Kidney glomerular epithelial cell (primary cell): ENCODE measurements at places on chromosomes 2 and 18.

- DNase-seq, result no peak
Observed at GRCh38 chr2:99317161-99317872, 16.3 kb upstream of the LYG1 start.

GRCh38 chr2:65053199-65053598 is 3.0 kb upstream of the CEP68 start:
- no peak for DNase-seq

DNA sequence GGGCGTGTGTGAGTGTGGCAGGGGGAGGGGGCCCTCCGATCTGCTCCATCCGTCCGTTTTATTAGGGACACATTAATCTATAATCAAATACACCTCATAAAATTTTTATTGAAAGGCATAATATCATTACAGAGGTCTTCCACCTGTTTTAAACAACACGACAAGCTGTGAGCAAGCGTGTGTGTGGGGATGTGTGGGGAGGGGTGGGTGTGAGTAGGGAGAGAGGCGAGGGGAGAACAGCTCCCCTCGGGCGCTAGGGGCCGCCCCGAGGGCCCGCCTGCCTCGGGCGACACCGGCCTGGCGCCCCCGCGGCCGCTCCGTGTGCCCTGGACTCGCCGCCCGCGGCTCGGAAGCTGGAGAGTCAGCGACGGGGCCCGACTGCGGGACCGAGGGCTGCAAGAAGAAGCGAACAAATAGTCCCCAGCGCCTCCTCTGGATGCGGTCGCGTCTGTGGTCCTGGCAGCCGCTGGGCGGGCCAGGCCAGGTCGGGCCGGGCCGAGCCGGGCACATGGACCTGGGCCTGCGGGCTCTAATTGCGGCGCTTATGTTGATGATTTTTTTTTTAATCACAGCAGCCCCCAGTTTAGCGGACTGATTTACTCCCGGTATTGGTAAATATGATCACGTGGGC is 352 bp upstream of the HOXD9 start:
- peak; percentile 34 for DNase-seq

DNA sequence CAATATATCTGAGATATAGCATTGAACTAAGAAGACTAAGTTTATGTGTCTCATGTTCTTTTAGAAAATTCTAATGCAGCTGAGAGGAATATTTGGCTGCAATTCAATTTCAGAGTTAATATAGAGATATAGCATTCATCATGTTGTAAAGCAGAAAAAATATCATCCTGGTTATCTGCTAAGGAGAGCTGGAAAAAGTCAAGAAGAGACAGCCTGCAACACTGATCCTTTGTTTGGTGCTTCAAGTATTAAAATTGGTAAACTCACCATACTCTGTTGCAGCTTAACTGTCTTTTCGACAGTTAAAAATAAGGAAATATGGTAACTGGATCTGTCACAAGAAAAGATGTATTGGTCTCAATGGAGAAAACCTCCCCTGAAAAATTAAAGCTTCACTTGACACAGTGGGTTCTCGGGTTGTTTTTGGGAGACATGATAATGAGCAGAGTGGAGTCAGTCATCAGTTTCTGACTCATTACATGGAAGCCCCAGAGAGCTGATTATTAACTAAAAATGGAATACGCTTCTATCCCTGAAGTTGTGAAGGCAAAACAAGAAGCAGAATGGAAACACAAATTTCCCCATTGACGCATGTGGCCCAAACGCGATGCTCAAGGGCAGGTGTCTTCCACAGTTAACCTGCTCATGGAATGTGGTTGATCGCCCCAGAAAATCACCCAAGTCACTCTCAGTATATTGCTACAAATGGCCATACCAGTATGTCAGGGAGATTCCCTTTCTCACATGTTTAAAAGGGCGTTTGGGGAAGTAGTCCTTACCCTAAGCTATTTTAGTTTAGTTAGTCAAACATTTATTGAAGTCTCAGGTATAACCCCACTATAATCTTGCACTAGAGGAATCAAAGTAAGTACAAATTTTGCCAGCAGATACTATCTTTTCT is 8.2 kb downstream of the BCL2 start:
- DNase-seq, result peak; percentile 75

- no peak for DNase-seq
Observed at GRCh38 chr18:36181441-36181840, 5.9 kb upstream of the MOCOS start.

GRCh38 chr2:73114273-73114867 is 1.6 kb upstream of the RAB11FIP5 start:
- no peak for DNase-seq

- no peak for DNase-seq
Observed at GRCh38 chr2:105321875-105322646, 7.5 kb downstream of the TGFBRAP1 start.

- no peak for DNase-seq
Observed at GRCh38 chr18:48902856-48903601, 47.7 kb downstream of the SMAD7 start.

GRCh38 chr2:206531996-206532543 is 88.7 kb downstream of the ADAM23 start:
- no peak for DNase-seq

DNA sequence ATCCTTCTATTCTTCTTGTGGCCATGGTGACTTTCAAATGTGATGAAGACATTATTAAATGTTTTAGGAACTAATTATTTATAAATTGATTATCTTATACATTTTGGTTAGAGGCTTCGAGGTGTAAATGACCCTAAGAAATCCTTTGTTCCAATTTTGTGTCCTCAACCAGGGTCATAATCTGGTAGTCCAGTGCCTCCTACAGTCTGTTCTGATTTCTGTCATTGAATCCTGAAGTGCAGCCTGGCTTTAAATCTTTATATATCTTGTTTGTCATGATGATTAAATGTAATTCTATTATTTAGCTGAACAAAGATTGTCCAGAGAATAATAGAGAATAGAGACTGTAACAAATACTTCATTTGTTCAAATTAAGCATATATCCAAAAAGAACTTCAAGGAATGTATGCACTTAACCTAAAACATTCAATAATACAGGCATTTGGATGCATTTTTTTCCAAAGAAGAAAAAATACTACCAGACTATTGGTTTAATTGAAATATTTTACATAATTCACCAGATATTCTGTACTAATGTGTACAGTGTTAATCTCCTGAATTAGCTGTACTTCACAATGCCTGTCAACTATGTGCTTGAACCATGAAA is 89.8 kb downstream of the PRPF40A start:
- peak; percentile 24 for DNase-seq

- no peak for DNase-seq
Observed at GRCh38 chr2:32474381-32474780, 117.6 kb downstream of the BIRC6 start.

DNA sequence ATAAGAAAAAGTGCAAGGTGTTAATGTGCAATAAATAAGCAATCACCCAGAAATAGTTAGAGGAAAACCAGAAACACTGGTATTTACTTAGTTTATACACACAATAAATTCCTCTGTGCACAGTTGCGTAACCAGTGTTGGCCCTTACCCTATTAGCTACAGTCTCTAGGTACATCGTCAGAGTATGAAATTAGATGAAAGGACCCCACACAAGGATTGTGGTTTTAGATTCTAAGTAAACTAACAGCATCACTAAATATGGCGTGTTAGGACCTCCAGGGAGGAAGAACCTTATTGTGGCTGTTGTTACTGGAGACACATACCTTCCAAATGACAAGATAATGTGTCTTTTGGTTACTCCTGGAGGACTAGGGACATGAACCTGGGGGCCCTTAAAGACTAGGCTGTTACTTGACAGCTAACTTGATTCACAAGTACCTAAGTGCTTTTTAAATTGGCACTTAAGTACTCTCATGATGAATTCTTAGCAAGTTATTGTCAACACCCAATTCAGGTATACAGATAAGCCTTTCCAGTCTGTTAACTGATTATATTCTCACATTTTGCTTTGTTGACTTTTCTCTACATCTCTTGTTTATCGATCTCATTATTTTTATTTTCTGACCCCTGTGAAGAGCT is 115.3 kb downstream of the FEZ2 start:
- peak; percentile 92 for DNase-seq
